Left colon (tissue), 2 donors: ENCODE measurements at places on chromosomes 16 and 17.

DNA sequence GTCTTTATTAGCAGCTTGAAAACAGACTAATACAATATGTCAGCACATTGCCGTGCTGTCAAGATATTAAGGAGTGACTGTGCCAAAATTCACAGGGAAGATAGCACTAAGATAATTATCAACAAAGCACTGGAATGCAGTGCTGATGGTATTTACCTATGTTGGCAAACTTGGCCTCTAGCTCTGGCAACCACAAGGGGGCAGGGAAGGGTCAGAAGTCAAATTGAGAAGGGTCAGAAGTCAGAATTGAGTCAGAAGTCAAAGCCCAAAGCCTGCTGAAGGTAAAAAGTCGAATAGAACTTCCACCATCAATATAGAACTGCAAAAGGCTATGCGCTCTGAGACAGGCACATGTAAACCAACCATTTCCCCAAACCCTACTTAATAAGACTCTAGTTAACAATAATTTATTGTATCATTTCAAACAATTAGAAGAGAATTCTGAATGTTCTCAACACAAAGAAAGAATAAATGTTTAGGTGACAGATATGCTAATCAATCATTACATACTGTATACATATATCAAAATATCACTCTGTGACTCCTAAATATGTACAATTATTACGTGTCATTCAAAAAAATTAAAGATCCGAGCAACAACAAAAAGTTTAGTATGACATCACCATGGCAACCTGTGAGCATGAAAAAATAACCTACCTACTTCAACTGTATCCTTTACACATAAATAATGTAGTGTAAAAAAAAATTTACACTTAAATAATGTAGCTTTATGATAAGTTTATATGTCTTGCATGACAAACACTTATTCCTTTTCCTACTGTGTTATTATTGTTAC lies 916.1 kb downstream of the KCNJ2 start:
- no peak for DNase-seq

GRCh38 chr16:10561425-10561824 lies 19.0 kb downstream of the EMP2 start:
- DNase-seq = no peak

- DNase-seq = no peak
Measured at GRCh38 chr17:74861662-74862107, 2.0 kb upstream of the GRIN2C start.

- no peak for DNase-seq
Measured at GRCh38 chr17:57739402-57740234, 5.5 kb downstream of the CCDC182 start.

GRCh38 chr16:262121-262745 lies 13.5 kb downstream of the RGS11 start:
- DNase-seq = no peak

- DNase-seq = no peak
Measured at GRCh38 chr16:10180042-10180770, 2.0 kb downstream of the GRIN2A start.
